Subcutaneous adipose tissue (tissue), 4 donors: ENCODE measurements at places on chromosomes 2 and 18. TPM values are rescaled to one million over a fixed set of nuclear protein-coding genes. Genes with fewer than 3 reads are reported as not detected.

The NPHP1 gene
- 11.4 TPM for total RNA-seq

The MAB21L4 gene
- not detected for total RNA-seq

The SCTR gene
- total RNA-seq: not detected

The CCDC68 gene
- total RNA-seq: 15.2 TPM

The NBEAL1 gene
- total RNA-seq: 62.9 TPM

The LINC00305 gene
- total RNA-seq: not detected

The LBH gene
- total RNA-seq: 13.0 TPM

The TM4SF20 gene
- not detected for total RNA-seq

The TEX44 gene
- total RNA-seq: not detected

The EMILIN2 gene
- 43.4 TPM for total RNA-seq

The C2orf78 gene
- total RNA-seq: not detected

The PTPRN gene
- not detected for total RNA-seq

The DSG4 gene
- total RNA-seq: not detected

The CABLES1 gene
- 22.5 TPM for total RNA-seq

The LCLAT1 gene
- total RNA-seq: 4.0 TPM

The PCARE gene
- 0.66 TPM for total RNA-seq

The HK2 gene
- total RNA-seq: 30.6 TPM

The DNER gene
- 0.57 TPM for total RNA-seq

The SPRED2 gene
- 14.3 TPM for total RNA-seq

The KCNS3 gene
- 5.9 TPM for total RNA-seq

The PIK3C3 gene
- 49.1 TPM for total RNA-seq

The HOXD13 gene
- total RNA-seq: not detected

The VAMP8 gene
- total RNA-seq: 140 TPM

The PKP4 gene
- total RNA-seq: 88.5 TPM

The FSHR gene
- not detected for total RNA-seq

The TIA1 gene
- 78.0 TPM for total RNA-seq

The TSPYL6 gene
- total RNA-seq: not detected
